ENCODE measurements at places on chromosomes 13 and 19.

DNA sequence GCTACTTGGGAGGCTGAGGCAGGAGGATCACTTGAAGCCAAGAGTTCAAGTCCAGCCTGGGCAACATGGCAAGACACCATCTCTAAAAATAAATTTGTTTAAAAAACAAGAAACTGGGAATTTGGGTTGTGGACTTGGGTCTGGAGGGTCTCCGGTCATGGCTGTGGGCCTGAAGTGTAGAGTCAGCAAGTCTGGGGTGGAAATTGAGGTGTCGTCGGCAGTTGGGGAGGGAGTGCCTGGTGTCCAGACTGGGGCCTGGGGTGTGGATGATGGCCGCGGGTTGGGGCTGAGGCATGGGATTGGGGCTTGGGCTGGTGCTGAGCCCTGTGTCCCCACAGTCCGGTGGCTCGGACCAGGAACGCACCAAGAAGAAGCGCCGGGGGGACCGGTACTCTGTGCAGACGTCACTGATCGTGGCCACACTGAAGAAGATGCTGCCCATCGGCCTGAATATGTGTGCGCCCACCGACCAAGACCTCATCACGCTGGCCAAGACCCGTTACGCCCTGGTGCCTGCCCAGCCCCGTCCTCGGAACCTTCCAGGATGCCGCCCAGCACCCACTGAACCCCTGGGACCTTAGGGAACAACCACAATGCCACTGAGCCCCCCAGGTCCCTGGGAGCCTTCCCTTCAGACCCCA is 91.6 kb downstream of the RYR1 start:
- no peak for DNase-seq

- no peak for DNase-seq
Measured at GRCh38 chr19:13056052-13056660, 46.5 kb downstream of the LYL1 start.

GRCh38 chr13:100984085-100984705 is 309.6 kb upstream of the TMTC4 start:
- no peak for DNase-seq

GRCh38 chr19:50549927-50550593 is 18.2 kb downstream of the LRRC4B start:
- no peak for DNase-seq

GRCh38 chr13:50286324-50286723 is 271.1 kb downstream of the KCNRG start:
- DNase-seq = no peak
